ENCODE measurements at places on chromosomes 3 and 15. TPM values are rescaled to one million over a fixed set of nuclear protein-coding genes. Genes with fewer than 3 reads are reported as not detected.

STAB1 gene
- 0.63 TPM for total RNA-seq

GOLGA6A gene
- not detected for total RNA-seq

PIGZ gene
- total RNA-seq = 5.1 TPM

MAP6D1 gene
- total RNA-seq = 5.1 TPM

DNA sequence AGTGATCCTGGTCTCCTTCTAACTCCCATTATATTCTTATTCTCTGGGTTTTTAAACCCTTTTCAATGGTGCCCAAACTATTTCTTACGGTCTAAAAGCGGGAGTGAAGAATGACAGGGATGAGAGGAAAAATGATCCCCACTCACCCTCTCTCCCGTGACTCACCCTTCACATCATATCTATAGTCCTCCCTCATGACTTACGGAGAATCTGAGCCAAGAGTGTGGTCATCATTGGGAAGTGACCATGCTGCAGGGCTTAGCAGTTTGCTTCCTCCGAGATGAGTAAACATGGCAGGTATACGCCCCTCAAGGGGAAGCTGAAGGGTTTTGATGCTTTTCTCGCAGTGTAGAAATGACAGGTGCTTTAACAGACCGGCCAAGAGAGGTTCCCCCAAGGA, 274.0 kb downstream of the RYR3 start:
- H3K27me3 ChIP-seq = no peaks in the 10 kb centered on the region
- no peaks in the 10 kb centered on the region for H3K36me3 ChIP-seq
- no peak for DNase-seq
- no peaks in the 10 kb centered on the region for H3K4me1 ChIP-seq
- no peak overlapping the region for H3K27ac ChIP-seq

- no peak for DNase-seq
- no peaks in the 10 kb centered on the region for H3K27me3 ChIP-seq
- no peaks in the 10 kb centered on the region for H3K4me1 ChIP-seq
- H3K36me3 ChIP-seq = no peaks in the 10 kb centered on the region
- no peak overlapping the region for H3K27ac ChIP-seq
These were observed 517 bp downstream of the FBN1 start for GRCh38 chr15:48644827-48645557.

DNA sequence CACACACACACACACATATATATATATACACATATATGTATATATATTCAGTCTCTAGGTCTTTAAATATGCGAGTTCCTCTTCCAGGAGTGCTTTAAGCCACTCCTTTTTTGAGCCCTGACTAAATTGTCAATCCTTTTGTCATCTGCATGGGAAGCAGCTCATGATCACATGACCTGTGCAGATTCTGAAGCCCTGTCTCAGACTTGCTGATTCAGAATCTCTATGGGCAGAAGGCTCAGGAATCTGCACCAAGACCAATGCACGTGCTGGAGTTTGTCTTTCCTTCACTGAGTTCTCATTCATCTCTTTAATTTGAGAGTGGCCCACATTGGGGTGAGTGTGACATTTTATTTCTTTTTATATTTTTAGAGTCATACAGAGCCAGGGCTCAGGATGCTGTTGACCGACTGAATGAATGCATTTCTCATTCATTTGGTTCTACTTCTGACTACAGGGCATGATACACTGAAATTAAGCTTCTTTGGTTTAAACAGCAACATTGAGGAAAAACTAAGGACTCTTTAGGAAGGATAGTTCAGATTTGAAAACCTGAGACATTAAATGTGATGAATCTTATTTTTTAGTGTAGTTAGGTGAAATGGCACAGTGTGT, 307.5 kb downstream of the EDEM1 start:
- no peaks in the 10 kb centered on the region for H3K27me3 ChIP-seq
- no peak overlapping the region for H3K4me3 ChIP-seq
- H3K27ac ChIP-seq = no peak overlapping the region
- no peak for DNase-seq
- no peaks in the 10 kb centered on the region for H3K36me3 ChIP-seq
- H3K4me1 ChIP-seq = no peaks in the 10 kb centered on the region

DNA sequence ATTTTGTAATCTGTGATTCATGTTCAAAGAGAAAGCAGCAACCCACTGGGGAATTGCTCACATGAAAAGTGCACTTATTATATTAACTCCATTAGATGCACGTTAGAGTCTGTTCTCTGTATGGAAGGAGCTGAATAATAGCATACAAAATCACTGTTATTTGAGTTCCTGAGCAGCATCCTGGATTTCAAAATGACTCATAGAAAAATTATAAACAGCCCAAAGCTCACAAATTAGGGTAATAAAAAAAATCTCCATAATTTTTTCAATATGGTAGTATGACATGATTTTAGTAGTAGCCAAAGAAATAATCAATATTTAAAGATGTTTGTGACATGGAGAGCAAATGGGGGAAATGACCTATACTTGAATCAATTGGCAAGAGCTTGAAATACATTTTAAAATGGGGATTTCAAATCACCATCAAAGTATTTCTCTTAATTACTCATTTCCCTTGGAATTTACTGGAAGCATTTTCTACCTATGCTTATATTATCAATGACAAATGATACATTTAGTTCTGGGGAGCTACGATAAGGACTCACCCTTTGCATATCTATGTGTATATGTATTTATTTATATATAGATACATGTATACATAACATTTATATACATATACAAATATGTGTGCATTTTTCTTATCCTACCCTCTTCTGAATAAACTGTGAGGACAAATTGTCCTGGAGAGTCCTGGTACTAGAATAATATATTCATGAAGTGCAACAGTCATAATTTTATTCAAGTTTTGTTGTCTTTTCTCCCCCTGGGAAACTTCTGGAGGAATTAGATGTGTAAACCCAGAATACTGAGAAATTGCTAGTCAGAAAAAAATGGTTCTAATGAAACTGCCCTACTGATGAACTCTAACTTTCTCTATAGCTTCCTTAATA, 116.3 kb downstream of the RPL22L1 start:
- H3K27ac ChIP-seq = no peak overlapping the region
- no peak overlapping the region for H3K4me3 ChIP-seq
- no peaks in the 10 kb centered on the region for H3K4me1 ChIP-seq
- no peaks in the 10 kb centered on the region for H3K27me3 ChIP-seq
- DNase-seq = no peak

GRCh38 chr3:128011140-128011539, 41.1 kb upstream of the SEC61A1 start:
- no peaks in the 10 kb centered on the region for H3K27me3 ChIP-seq
- no peaks in the 10 kb centered on the region for H3K36me3 ChIP-seq
- H3K4me1 ChIP-seq = no peaks in the 10 kb centered on the region

GRCh38 chr15:92383519-92384324, 10.0 kb upstream of the ST8SIA2 start:
- no peak overlapping the region for H3K27ac ChIP-seq
- no peak for DNase-seq
- H3K27me3 ChIP-seq = no peaks in the 10 kb centered on the region
- no peaks in the 10 kb centered on the region for H3K36me3 ChIP-seq

GRCh38 chr15:79724312-79724711, 172.5 kb downstream of the MTHFS start:
- no peak for DNase-seq
- H3K4me1 ChIP-seq = no peaks in the 10 kb centered on the region
- H3K4me3 ChIP-seq = no peak overlapping the region
- H3K27ac ChIP-seq = no peak overlapping the region
- no peaks in the 10 kb centered on the region for H3K27me3 ChIP-seq
- no peaks in the 10 kb centered on the region for H3K36me3 ChIP-seq

GRCh38 chr3:44240061-44240460, 1.6 kb upstream of the TOPAZ1 start:
- DNase-seq = no peak
- H3K36me3 ChIP-seq = no peaks in the 10 kb centered on the region
- H3K4me1 ChIP-seq = peaks cover 26% of the 10 kb centered on the region
- H3K4me3 ChIP-seq = no peak overlapping the region

GRCh38 chr3:135556174-135556573, 409.4 kb upstream of the PPP2R3A start:
- H3K4me3 ChIP-seq = no peak overlapping the region
- H3K27ac ChIP-seq = no peak overlapping the region

- no peak overlapping the region for H3K4me3 ChIP-seq
- no peak overlapping the region for H3K27ac ChIP-seq
- H3K4me1 ChIP-seq = no peaks in the 10 kb centered on the region
- no peaks in the 10 kb centered on the region for H3K27me3 ChIP-seq
- DNase-seq = no peak
- H3K36me3 ChIP-seq = no peaks in the 10 kb centered on the region
These were observed 104.6 kb downstream of the ZIC4 start for GRCh38 chr3:147301781-147302180.

- no peaks in the 10 kb centered on the region for H3K27me3 ChIP-seq
- H3K27ac ChIP-seq = no peak overlapping the region
- no peaks in the 10 kb centered on the region for H3K36me3 ChIP-seq
- no peak overlapping the region for H3K4me3 ChIP-seq
These were observed 787.7 kb downstream of the NAALADL2 start for GRCh38 chr3:175646865-175647264.

GRCh38 chr15:66928101-66928500, 137.3 kb upstream of the SMAD3 start:
- peaks cover 72% of the 10 kb centered on the region for H3K4me1 ChIP-seq
- H3K27me3 ChIP-seq = no peaks in the 10 kb centered on the region
- H3K27ac ChIP-seq = peak overlapping the region; percentile 11
- DNase-seq = peak; percentile 77
- H3K4me3 ChIP-seq = no peak overlapping the region

- no peaks in the 10 kb centered on the region for H3K36me3 ChIP-seq
- no peak overlapping the region for H3K27ac ChIP-seq
- H3K27me3 ChIP-seq = no peaks in the 10 kb centered on the region
- H3K4me3 ChIP-seq = no peak overlapping the region
- no peaks in the 10 kb centered on the region for H3K4me1 ChIP-seq
These were observed 93.1 kb downstream of the GMPS start for GRCh38 chr3:155963570-155963969.

DNA sequence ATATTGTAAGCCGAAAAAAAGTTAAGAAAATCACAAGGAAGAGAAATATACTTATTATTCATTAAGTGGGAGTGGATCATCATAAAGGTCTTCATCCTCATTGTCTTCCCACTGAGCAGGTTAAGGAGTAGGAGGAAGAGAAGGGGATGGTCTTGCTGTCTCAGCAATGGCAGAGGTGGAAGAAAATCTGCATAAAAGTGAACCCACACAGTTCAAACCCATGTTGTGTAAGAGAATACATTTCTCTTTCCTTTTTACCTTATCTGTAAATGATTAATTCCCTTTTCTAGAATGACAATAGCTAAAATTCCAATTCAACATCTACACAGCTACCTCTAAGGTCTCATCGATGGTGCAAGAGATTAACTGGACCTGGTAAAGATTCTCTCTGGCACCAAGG, 904.6 kb downstream of the EPHA3 start:
- no peak overlapping the region for H3K27ac ChIP-seq
- DNase-seq = no peak
- no peaks in the 10 kb centered on the region for H3K36me3 ChIP-seq
- peaks cover 5% of the 10 kb centered on the region for H3K4me1 ChIP-seq
- H3K4me3 ChIP-seq = no peak overlapping the region

- H3K27ac ChIP-seq = peak overlapping the region; percentile 57
- no peaks in the 10 kb centered on the region for H3K36me3 ChIP-seq
- peaks cover 11% of the 10 kb centered on the region for H3K4me1 ChIP-seq
- H3K4me3 ChIP-seq = peak overlapping the region; percentile 92
These were observed 563 bp downstream of the ARL6IP5 start for GRCh38 chr3:69085168-69085832.

- no peaks in the 10 kb centered on the region for H3K4me1 ChIP-seq
- no peaks in the 10 kb centered on the region for H3K36me3 ChIP-seq
- no peaks in the 10 kb centered on the region for H3K27me3 ChIP-seq
- no peak overlapping the region for H3K27ac ChIP-seq
- DNase-seq = no peak
- no peak overlapping the region for H3K4me3 ChIP-seq
These were observed 96.7 kb downstream of the SV2B start for GRCh38 chr15:91196768-91197167.

DNA sequence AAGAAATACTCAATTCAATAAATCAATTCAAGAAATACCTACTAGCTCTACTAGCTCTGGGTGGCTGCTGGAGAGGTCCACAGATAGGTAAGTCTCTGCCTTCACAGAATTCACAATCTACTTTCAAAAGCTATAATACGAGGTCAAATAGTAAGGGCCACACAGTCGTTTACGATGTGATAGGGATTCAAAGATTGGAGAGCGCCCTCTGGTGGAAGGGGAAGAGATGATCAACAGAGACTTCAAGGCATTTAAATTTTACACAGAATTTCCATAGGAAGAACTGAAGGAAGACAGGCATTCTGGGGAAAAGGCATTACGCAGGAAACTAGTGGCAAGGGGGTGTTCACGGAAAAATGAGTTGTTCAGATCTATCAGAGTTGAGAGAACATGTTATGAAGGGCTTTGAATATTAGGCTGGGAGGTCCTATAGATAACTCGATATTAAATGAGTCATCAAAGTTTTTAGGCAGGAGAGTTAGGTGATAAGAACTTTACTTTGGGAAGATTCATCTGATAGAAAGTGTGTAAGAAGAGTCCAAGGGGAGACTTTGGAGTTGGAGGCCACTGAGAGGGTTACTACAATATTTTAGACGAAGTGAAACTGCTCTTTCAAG, 128.8 kb downstream of the FRMD5 start:
- peak overlapping the region; percentile 1 for H3K27ac ChIP-seq
- no peaks in the 10 kb centered on the region for H3K27me3 ChIP-seq
- DNase-seq = peak; percentile 69
- no peak overlapping the region for H3K4me3 ChIP-seq
- H3K4me1 ChIP-seq = no peaks in the 10 kb centered on the region
- H3K36me3 ChIP-seq = no peaks in the 10 kb centered on the region

DNA sequence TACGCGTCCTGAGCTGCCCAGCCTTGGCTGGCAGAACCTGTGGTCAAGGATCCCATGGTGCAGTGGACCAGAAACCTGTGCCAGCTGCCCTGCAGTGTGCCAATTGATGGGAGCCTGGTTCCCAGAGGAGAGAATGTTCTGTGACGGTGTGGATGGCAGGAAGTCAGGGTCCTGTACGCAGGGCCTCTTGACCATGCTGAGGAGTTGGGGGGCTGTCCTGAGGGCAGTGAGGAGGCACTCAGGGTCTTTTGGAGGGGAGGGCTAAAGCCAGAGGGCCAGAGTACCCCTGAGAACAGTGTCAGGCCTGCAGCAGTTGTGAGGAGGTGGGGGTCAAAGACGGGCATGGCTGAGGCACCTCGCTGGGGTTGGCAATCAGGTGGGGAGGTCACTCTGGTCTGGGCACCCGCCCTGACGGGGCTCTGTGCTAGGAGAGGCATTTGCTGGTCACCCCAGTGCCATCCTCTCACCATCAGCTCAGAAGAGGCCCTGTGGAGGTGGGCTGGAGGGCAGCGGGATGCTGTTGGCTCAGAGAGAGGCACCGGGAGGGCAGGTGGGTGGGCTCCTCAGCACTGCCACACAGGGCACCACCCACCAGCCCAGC, 61.0 kb downstream of the SCN5A start:
- H3K27ac ChIP-seq = no peak overlapping the region
- H3K27me3 ChIP-seq = no peaks in the 10 kb centered on the region
- no peak for DNase-seq
- no peak overlapping the region for H3K4me3 ChIP-seq
- H3K4me1 ChIP-seq = no peaks in the 10 kb centered on the region
- H3K36me3 ChIP-seq = no peaks in the 10 kb centered on the region

Data from Caco-2 (cell line).